ENCODE measurements at places on chromosomes 13 and 19. TPM values are rescaled to one million over a fixed set of nuclear protein-coding genes. Genes with fewer than 3 reads are reported as not detected.
A peak's percentile ranks its signal among the peaks of the same experiment; 100 is the strongest.

DNA sequence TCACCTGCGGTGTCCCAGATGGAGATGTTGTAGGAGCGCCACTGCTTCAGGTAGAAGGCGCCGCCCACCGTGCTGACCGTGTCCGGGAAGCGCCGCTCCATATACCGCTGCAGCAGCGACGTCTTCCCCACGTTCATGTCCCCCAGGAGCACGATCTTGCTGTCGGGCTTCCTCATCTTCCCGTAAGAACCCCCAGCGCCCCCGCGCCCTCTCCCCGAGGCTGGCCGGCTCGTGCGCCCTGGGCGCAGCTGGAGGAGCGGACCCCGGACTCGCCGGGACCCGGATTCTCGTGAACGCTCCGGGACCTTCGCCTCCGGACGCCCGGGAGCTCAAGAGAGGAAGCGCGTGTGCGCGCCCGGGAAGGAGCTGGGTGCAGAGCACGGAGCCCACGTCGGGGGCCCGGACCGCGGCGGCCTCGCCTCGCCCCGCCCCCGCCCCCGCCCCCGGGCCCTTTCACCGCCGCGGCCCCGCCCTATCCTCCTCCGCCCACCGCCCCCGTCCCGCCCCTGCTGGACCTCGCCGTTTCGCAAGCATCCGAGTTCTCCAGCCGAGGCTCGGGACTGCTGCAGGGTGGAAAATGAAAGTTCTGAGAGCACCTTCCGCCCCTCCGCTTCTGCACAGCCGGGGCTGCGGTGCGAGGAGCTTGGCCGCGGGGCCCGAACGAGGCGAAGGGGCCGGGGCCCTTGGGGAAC is at the start of gene RAB20:
RAB20 (minus strand) TSS at position 379 of the 692 bp plus-strand sequence; CDS start at position 176, 203 bp downstream.
- peak; percentile 91 for DNase-seq

- DNase-seq, result no peak
These were observed 223.9 kb upstream of the MIR17HG start for GRCh38 chr13:91123456-91124127.

DNA sequence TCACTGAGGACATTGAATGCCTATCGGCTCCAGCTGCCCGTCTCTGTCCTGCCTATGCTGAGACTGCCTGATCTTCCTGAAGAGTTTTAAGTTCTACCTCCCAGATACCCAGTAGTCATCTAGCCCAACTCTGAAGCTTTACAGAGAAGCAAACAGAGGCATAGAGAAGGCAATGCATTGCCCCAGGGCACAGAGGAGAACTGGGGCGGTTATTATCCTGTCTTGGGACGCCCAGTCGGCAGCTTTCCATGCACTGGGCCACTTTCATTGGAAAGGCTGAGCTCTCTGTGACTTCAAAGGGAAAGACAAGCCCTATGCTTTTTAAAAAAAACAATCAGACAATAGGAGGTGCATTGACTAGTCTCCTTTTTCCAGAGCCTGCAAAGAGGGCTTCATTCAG is 71.6 kb downstream of the HSPH1 start:
- no peak for DNase-seq

DNA sequence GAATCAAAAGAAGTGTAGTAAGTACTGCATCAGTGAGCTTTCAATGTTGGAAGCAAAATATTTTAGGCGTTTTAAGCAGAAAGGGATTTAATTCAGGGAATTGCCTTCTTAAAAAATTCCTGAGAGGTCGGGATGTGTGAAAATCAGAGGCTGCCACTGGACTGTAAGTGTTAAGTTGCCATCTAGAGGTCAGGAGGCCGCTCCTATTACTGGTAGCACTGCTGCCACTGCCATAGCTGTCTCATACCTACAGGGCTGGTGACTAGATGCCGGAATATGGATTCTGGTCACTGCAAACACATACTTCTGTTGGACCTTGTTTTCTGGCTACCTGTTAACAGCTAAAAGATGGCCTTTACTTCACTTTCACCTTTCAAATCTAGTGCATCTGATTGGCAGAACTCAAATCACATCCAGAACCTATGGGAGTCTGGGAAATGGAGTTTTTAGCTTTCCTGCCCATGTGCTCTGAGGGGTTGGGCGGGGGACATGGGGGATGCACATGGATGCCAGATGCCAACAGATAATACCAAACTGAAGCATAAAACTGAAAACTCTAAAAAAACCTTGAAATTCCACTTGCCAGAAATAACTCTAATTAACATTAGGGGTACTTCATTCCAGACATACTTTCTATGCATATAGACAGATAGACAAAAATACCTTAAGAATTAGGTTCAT is 29.8 kb downstream of the DGKH start:
- no peak for DNase-seq

GRCh38 chr13:77828799-77829198 is 89.8 kb downstream of the EDNRB start:
- no peak for DNase-seq

- no peak for DNase-seq
These were observed 13.5 kb downstream of the ERICH4 start for GRCh38 chr19:41456342-41456918.

- DNase-seq, result no peak
These were observed 389.2 kb downstream of the DIAPH3 start for GRCh38 chr13:59774491-59774971.

DNA sequence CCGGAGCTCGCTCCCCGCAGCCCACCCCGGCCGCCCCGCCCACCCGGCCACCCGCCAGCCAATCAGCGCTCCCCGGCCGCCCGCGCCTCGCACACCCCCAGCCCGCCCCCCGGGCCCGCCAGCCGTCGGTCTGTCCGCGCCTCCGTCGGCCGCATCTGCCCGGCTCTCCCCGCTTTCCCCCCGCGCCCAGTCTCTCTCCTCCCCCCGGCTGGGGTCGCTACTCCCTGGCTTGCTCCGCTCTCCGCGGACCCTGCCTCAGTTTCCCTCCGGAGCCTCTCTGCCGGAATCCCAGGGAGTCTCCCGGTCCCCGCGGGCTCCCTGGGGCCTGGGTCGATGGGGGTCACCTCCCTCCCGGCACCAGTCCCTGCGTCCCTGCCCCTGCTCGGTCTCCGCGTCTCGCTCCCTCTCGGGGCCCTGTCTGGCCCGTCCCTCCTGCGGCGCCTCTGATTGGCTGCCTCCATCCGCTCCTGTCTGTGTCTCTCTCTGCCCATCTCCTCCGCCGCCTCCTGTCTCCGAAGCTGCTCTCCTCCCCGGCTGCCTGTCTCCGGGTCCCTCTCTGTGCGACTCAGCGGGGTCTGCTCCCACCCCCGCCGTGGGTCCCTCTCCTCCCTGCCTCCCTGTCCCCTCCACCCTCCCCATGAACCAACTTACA is 484 bp downstream of the IL11 start:
- DNase-seq, result no peak

GRCh38 chr19:4660181-4660791 is 9.9 kb downstream of the MYDGF start:
- no peak for DNase-seq

- no peak for DNase-seq
These were observed 25.3 kb upstream of the MEDAG start for GRCh38 chr13:30880856-30881155.

DNA sequence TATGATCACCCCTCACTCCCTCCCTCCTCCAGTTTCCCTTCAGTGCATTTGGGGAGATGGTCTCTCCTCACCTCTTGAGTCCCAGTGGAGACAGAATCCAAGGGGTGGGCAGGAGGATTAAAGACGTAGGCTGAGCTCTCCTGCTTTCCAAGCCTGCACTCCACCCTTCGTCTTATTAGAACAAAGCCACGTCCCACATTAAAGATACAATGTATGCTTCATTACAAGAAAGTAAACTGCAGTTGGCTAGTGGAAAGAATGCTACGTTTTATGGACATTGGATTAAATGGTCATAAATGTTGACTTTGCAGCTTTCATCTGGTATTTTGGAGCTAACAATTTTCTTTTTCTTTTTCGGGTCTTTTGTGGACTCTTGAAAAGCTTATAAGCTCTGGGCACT is 1.5 kb upstream of the KLK11 start:
- no peak for DNase-seq

DNA sequence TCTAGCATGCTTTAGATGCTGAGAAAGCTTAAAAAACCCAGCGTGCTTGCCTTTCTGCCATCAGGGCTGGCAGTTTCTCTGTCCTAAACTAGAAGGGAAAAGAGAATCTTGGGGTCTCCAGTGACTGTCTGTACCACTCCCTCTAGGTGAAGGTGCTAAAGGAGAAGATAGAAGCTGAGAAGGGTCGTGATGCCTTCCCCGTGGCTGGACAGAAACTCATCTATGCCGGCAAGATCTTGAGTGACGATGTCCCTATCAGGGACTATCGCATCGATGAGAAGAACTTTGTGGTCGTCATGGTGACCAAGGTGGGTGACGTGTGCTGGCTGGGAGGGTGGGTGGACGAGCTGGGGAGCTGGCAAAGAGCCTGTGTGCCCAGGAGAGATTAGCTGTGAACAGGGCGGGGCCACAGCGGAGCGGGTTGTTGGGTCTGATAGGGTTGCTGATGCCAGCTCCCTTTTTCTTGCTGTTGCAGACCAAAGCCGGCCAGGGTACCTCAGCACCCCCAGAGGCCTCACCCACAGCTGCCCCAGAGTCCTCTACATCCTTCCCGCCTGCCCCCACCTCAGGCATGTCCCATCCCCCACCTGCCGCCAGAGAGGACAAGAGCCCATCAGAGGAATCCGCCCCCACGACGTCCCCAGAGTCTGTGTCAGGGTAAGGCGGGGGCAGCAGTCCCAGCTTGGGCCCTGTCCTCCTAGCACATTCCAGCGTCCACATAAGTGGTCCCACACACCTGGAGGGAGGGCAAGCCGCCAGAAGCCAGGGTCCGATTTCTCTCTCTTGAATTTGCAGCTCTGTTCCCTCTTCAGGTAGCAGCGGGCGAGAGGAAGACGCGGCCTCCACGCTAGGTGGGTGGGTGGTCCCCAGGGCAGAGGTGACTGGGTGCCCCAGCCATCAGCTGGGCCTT is 2.3 kb downstream of the RAD23A start:
- no peak for DNase-seq

DNA sequence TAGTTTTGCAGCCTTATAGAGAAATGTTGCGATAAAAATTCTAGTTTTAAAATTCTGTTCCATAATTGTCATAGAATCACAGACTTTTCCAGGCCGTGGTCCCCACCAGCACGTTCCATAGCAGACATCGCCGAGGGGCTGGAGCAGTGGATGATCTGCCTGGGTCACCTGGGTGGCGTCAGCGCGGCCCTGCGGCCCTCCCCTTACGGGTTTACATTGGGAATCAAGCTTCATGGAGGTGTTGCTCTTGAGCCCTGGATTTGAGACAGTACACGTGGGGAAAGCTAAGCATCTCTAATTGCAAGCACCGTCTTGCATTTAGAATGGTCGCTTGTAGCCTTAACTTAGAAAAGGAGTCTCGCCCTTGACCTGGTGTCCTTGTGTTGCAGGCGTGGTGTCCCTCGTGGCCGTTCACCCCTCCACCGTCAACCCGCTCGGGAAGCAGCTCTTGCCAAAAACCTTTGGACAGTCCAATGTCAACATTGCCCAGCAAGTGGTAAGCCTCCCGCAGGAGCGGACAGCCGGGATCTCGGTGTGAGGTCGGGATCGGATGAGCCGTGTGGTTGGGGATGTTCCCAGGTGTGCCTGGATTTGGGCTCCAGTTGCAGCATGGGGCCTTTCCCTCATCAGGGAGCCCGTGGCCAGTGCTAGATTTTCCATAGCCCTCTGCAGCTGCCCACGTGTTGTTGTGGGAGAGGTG is 35.1 kb downstream of the ATP4B start:
- DNase-seq, result no peak

DNA sequence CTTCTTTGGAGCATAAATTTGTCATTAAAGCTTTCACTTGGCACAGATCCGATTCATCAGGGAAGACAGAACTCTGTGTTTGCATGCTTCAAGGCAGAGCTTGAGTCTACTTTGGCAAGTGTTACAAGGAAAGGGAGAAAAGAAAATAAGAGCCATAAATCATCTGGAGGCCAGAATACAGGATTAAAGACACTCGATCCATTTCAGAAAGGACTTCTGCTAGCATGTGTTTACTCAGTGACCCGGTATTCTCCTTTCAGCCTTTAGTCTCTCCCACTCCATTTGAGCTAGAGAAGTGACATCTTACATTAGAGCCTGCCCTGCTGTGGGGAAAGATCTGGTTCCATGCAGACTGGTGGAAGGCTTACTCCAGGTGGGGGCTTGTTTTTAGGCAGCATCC is 306.4 kb downstream of the KLF5 start:
- no peak for DNase-seq

DNA sequence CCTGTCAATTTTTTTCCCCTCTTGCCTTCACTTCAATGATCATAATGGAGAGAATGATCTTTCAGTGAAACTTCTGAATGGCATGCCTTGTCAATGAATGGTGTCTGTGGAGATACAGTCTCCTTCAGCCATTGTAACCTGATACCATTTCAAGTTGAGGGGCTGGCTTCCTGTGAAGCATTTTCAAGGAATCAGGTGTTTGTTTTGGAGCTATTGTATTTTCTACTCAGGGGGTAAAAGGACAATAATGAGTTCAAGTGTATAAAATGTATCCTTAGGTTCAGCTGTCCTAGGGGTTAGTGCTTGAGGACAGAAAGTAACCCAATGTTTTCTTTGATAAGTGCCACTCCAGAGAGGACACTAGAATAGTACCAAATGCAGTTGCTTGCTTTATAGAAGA is 23.8 kb upstream of the CBY2 start:
- no peak for DNase-seq

GRCh38 chr19:2551172-2551863 is 75.4 kb downstream of the GADD45B start:
- no peak for DNase-seq

DNA sequence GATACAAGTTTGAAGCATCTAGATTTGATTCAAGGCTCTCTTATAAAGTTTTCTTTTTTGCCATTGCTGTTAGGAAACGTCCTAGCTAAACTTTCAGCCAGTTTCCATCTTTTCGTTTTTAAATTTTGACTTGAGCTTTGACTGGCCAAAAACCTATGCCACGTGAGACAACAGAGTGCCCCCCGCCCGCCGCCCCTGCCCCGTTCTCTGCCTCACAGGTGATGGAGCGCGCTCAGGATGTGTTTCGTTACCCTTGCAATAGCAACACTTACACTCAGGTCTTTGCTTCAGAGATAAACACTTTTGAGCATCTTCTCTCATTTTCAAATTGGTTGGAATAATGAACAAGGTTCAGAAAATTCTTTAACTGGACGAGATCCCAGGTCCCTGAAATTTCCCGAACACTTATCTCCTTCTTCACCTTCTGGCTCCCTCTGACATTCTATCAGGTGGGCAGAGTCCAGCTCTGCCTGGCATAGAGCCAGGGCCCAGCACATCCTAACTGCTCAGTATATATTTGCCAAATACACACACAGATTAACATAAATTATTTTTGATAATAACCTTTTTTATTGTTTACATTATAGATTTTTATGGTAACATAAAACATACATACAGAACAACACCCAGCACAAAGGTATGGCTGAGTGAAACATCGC is 301.1 kb downstream of the IRS2 start:
- DNase-seq, result no peak

GRCh38 chr13:112056739-112057438 is 10.1 kb upstream of the SOX1 start:
- no peak for DNase-seq

- no peak for DNase-seq
These were observed 256.1 kb downstream of the DACH1 start for GRCh38 chr13:71610876-71611275.

WDR87 gene
- not detected for total RNA-seq

CLDND2 gene
- 0.92 TPM for total RNA-seq

C19orf33 gene
- total RNA-seq, result 77.7 TPM

BST2 gene
- 90.6 TPM for total RNA-seq

All from mucosa of gallbladder (tissue), 1 donor.